Pancreas (tissue), 10 donors: ENCODE measurements at places on chromosomes 1 and 21. TPM values are rescaled to one million over a fixed set of nuclear protein-coding genes. Genes with fewer than 3 reads are reported as not detected.
A peak's percentile ranks its signal among the peaks of the same experiment; 100 is the strongest.

GRCh38 chr1:207069061-207069460, 16.0 kb downstream of the PFKFB2 start:
- no peaks in the 10 kb centered on the region for H3K4me1 ChIP-seq
- H3K36me3 ChIP-seq: peaks cover 3% of the 10 kb centered on the region
- H3K27ac ChIP-seq: no peak overlapping the region
- no peaks in the 10 kb centered on the region for H3K27me3 ChIP-seq
- H3K4me3 ChIP-seq: no peak overlapping the region
- no peak for DNase-seq

- H3K27ac ChIP-seq: no peak overlapping the region
- no peaks in the 10 kb centered on the region for H3K27me3 ChIP-seq
- no peaks in the 10 kb centered on the region for H3K36me3 ChIP-seq
- no peak for DNase-seq
These were observed 71.5 kb downstream of the USP24 start for GRCh38 chr1:55143684-55144083.

DNA sequence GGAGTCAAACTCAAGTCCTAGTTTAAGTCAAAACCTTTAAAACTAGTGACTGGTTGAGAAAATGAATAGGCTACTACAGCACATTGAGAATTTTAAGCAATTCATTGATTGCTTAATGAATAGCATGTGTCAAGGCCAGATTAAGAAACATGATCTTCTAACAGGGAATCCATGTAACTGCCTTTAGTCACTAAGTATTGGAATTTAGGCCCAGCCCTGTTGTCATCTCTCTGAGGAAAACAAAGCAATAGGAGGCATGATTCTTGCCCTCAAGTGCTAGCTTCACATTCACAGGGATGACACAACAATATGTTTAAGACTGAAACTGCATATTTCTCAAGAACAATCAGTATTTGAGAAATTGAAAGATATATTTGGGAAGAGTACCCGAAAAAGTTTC, 70.0 kb upstream of the PTGS2 start:
- DNase-seq: no peak
- no peaks in the 10 kb centered on the region for H3K27me3 ChIP-seq
- H3K4me3 ChIP-seq: no peak overlapping the region
- H3K4me1 ChIP-seq: no peaks in the 10 kb centered on the region

- no peak overlapping the region for H3K27ac ChIP-seq
- no peaks in the 10 kb centered on the region for H3K27me3 ChIP-seq
- no peak for DNase-seq
These were observed 14.5 kb upstream of the NLRP3 start for GRCh38 chr1:247401310-247402119.

GRCh38 chr1:153728305-153729066, 636 bp downstream of the INTS3 start:
- no peaks in the 10 kb centered on the region for H3K27me3 ChIP-seq
- no peaks in the 10 kb centered on the region for H3K4me1 ChIP-seq
- H3K4me3 ChIP-seq: peak overlapping the region; percentile 56
- peak overlapping the region; percentile 98 for H3K27ac ChIP-seq

MX1 gene
- total RNA-seq: 12.4 TPM

KHDC4 gene
- 24.3 TPM for total RNA-seq
